ENCODE measurements at places on chromosomes 5 and 9.
A peak's percentile ranks its signal among the peaks of the same experiment; 100 is the strongest.

GRCh38 chr9:125847735-125848134 lies 100.6 kb downstream of the PBX3 start:
- no peak for DNase-seq

GRCh38 chr9:106467113-106467864 lies 395.7 kb upstream of the ZNF462 start:
- DNase-seq: no peak

GRCh38 chr5:160175438-160176218 lies 53.7 kb upstream of the FABP6 start:
- DNase-seq: no peak

- no peak for DNase-seq
These were observed 38.0 kb downstream of the KCNV2 start for GRCh38 chr9:2755285-2755684.

GRCh38 chr9:129473523-129474244 lies 147.2 kb downstream of the C9orf50 start:
- DNase-seq: no peak

- no peak for DNase-seq
These were observed 51.5 kb downstream of the COL15A1 start for GRCh38 chr9:98995059-98995671.

- no peak for DNase-seq
These were observed 183.6 kb downstream of the EFNA5 start for GRCh38 chr5:107487056-107487542.

DNA sequence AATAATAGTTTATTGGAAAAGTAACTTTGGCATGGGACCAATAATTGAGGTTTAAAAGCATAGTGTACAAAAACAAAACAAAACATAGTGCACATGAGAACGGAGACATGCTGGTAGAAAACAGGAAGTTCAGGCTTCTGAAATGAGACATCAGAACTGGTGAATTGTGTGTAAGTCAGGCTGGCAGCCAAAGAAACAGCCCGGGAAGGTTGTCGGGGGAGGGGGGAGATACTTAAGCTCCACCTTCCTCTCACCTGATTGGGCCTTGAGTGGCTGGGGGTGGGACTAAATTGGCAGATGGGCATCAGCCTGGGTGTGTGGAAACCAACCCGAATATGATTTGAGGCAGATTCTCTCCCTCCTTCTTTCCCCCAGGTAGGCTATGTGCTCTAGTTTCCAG lies 256.3 kb downstream of the SMARCA2 start:
- no peak for DNase-seq

GRCh38 chr9:116685166-116685565 lies 1.9 kb upstream of the TRIM32 start:
- no peak for DNase-seq

- no peak for DNase-seq
These were observed 11.3 kb downstream of the WWC1 start for GRCh38 chr5:168302785-168303184.

DNA sequence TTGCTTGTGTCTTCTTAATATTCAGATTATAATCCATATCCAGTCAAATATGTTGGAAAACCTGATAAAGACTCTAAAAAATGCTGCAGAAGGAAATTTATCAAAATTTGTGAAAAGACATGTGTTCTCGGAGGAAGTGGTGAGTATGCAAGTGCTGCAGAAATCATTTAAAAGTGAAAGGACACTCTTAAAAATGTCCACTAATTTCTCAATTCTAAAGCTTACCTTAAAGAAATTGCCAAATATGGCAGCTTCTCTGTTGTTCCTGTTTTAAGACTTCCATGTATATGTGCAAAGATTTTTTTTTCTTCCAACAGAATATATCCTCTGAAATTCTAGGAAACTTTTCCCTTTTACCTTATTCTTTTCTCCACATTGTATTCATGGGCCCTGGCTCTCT lies 32.4 kb downstream of the PTCD2 start:
- DNase-seq: no peak

- no peak for DNase-seq
These were observed 148.0 kb downstream of the GHR start for GRCh38 chr5:42570966-42571960.

DNA sequence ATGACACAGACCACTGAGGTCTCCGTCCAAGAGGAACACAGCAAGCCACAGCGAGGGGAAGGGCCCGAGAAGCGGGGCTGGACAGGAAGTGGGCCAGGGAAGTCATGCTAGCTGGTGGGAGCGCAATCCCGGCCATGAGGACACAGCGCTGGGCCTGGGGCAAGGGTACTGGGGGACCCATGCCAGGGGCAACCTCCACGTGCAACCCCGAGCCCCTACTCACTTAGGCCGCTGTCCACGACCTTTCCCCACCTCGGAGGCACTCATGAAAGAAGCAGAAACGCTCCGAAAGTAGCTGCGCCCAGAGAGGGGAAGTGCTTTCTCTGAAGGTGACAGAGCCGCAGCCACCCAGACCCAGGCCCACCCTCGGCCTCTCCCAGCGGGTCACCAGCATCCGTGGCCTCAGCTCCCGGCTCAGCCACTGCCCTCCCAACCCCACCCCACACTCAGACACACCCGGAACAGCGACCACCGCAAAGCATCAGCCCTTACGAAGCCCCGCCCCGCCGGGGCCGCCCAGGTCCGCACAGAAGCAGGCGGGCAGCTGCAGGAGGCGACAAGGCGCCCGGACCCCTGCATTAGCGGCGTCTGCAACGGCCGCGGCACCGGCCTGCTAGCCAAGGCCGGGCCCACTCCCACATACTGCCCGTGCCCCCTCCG lies 782 bp downstream of the BICD2 start:
- no peak for DNase-seq

DNA sequence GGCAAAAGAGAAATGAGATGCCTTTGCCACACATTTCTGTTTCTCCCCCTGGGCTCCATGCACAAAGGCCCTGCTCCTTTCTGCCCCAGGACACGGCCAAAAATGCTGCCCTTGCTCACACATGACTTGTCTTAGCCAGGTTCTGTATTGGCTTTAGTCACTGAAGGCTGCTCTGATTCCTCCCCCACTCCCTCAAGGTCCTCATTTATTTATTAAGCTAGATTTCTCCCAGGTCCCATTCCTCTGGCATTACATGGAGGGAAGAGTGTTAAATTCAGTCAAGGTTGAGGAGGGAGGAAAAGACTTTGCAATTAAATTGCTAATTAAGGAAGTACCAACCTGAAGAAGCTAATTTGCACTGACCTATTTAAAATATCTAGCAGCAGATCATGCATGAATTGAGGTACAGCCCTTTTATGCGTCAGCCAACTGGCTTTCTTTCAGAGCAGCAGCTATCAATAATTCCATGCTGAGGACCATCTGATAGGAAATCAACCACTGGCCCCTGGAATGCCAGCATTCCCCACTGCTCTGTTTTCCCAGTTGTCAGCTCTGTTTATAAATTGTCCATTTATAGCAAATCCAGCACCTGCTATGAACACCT lies 81.2 kb upstream of the MAP3K1 start:
- DNase-seq: no peak

DNA sequence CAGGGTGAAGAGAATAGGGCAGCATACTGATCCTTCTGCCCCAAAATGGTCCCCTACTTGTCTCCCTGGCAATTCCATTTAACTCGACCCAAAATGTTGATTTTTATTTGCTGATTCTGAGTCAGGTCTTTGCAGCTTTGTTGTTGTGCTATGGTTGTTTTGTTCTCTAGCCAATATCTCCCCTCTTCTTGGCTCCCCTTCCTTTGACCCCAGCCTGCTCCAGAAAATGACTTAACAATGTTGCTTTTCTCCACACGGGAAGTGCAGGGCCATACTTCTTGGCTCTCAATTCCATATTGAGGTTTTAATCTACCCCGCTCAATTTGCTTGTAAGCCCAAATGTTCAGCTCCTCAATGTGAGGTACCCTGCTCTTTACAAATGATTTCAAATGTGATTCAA lies 330.0 kb downstream of the RASEF start:
- DNase-seq: no peak

GRCh38 chr5:14270209-14270702 lies 127.1 kb downstream of the TRIO start:
- DNase-seq: no peak

DNA sequence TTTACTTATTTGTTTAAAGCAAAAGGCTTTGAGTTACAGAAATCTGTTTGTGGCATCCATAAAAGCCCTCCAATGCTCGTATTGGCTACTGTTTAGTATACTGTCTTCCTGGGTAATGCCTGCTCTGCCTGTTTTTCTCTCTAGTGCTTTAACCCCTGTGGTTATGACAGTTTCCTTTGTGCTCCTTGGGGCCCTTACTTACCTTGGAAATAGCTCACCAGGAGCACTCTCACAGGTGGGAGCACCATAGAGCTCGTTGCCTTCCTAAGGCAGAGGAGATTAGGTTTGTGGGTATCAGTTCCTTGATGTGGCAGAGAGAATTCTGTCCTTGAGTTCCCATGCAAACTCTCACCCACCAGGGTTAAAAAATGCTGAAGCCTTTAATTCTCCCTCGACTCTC lies 242.8 kb downstream of the CDH18 start:
- no peak for DNase-seq

DNA sequence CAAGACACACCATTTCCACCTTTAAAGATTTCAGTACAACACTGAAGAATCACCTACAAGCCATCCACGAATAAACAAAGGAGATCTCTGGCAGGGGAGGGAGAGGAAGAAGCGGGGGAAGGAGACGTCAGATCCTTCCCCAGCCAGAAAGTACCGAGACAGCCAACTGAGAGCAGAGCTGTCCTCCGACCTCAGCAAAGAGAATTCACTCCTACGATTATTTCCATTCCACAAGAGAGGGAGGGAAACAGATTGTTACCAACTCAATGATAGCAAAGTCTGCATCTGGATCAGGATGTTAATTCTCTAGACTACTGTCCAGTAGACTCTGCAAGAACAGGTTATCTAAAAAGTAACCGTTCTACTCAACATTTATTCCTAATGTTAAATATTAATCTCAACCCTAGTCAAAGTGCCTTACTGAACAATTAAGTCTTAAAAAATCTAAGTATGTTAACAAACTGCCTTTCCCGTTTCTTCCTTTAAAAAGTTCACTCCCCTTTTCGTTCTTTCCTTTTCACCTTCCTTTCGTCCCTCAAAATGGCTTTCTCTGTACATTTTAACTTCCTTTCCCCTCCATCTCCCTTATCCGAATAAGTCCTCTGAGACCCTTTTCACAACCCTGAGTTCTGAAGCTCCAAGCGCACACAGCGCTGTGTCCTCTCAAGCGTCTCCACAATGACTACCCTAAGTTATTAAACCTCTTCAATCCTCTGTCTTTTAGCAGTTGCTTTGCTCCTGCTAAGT lies 1.4 kb downstream of the CHD1 start:
- peak; percentile 26 for DNase-seq

GRCh38 chr5:34841816-34842215 lies 2.9 kb downstream of the TTC23L start:
- no peak for DNase-seq

- DNase-seq: no peak
These were observed 194.3 kb upstream of the MAP3K1 start for GRCh38 chr5:56620903-56621677.

DNA sequence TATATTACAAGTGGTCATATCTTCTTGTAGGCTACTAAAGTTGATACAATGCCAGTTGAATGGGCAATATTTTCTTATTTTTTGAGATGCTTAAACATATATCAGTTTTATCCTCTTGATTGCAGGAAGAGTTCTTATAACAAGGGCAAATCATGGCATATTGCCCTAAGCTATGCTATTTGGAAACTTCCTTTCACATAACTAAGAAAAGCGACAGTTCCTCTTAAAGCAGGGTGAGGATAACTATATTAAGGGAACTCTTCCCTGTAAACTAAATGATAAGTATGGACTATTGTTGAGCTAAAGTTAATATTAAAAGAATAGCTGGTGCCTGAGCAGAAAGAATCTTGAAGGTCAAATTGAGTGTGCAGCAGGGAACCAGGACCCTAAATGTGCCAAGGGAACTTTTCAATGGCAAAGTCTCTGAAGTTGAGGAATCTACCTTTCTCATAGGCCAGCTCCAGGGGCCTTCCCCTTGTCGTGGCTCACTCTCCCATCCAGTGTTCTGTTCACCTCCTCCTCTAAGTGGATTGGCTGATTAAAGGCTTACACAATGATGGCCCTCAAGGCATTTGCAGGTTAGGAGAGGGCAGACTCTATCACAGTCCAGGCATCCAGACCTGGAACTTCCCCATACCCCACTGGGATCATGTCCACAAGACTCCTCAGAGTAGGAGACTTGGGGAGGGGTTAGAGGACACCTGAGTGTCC lies 26.8 kb downstream of the FYB1 start:
- DNase-seq: no peak

DNA sequence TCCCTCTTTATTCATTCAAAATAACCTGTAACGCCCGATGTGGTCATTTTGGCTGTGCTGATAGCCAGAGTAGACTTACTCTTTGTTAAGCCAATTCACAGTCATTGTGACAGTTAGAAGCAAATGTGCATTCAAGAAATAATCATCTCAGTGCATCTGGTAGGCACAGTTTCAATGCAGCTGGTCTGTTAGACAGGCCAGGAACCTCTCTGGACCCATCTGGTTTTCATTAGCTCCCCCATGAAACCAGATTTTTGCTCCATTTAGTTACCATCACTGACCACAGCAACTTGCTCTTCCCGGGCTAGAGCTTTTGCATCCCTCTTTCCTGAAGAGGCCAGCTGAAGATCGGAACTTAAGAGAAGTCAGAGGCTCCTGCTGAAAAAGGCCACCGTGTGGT lies 284.2 kb downstream of the NSG2 start:
- DNase-seq: no peak

- DNase-seq: no peak
These were observed 91.3 kb upstream of the ZNF366 start for GRCh38 chr5:72598401-72599064.

DNA sequence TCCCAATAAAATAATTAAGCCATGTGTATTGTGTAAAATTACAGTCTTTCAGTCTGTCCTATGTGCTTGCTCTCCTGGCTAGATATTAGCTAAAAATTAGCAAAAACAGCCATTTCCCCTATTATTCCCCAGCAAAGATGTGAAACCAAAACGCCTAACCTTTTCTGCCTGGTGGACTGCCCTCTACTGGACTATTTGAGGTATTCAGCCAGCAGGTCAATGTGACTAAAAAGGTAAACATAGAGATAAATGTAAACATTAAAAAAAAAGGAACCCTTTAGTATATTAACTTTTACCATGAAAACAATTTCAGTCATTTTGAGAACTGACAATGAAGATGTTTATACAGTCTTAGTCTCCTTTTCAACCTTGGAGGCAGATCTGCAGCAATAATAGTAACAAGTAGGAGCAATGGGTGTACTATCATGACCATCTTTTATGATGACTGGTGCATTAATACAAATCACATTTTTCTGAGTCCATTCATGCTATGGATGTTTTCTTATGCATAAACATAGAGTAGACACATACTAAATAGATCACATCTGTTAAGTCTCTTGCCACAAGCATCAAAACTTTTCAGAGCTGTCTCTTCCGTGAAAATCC lies 10.1 kb downstream of the ATG12 start:
- DNase-seq: no peak

- DNase-seq: no peak
These were observed 353.2 kb downstream of the PDE4D start for GRCh38 chr5:59540366-59540765.

- no peak for DNase-seq
These were observed 173.5 kb downstream of the TRIM32 start for GRCh38 chr9:116860509-116861120.

DNA sequence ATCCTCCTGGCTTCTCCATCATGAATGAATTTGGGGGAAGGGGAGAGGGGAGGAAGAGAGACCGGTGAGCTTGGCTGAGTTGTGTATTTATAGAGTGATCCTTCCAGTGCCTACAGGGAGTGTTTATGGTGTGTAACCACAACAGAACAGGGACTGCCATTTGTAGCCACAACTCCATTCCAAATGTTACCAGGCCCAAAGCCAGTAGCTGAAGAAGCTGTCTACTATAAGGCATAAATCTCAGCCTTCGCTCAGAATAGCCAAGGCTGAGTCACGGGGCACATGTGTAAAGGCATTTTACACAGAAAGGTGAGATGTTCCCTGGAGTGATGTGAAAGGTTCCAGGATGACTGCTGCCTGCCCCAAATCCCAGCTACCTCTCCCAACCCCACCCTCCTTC lies 2.5 kb downstream of the TMEM252 start:
- DNase-seq: no peak
